ENCODE measurements at places on chromosomes 16 and 17.

GRCh38 chr17:40018211-40019121, 3.2 kb downstream of the CSF3 start:
- DNase-seq = no peak

- DNase-seq = no peak
Measured at GRCh38 chr16:79334127-79334526, 266.4 kb downstream of the MAF start.

GRCh38 chr16:68450741-68451255, 2.5 kb upstream of the SMPD3 start:
- DNase-seq = no peak

DNA sequence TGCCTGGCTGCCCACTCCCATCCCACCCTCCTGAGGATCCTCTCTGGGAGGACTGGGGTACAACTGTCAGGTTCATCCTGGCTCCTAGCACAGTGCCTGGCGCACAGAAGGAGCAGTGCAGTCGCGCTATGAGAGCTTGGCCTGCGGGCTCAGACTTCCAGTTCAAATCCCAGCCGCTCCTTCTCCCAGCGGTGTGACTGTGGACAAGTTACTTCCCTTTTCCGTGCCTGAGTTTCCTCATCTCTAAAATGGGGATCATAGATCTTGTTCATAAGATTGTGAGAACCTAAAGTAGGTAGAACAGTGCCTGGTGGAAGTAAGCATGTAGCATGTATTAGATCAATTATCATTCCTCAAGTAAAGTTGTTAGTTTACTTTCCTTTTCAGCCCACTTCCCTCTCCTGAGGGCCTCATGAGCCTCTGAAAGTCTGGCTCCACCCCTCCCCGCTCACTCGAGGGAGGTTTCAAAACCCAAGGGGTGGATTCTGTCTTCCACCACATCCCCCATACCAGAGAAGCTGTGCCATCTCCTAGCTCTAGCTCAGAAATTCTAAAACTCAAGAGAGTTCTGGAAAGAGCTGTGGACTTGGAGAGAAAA, 19.9 kb upstream of the COL1A1 start:
- no peak for DNase-seq

- no peak for DNase-seq
Measured at GRCh38 chr16:65185241-65185778, 63.4 kb upstream of the CDH11 start.

All from stimulated activated CD4-positive, alpha-beta T cell treated with anti-CD3 and anti-CD28 coated beads, Interleukin-2, amount 100 ng/mL, for 4 hours (primary cell).